Tibial nerve (tissue), 4 donors: ENCODE measurements at places on chromosomes 3 and 15. TPM values are rescaled to one million over a fixed set of nuclear protein-coding genes. Genes with fewer than 3 reads are reported as not detected.

GRCh38 chr3:51677358-51677757 lies 6.3 kb downstream of the TEX264 start:
- no peaks in the 10 kb centered on the region for H3K27me3 ChIP-seq
- no peaks in the 10 kb centered on the region for H3K36me3 ChIP-seq
- no peaks in the 10 kb centered on the region for H3K4me1 ChIP-seq

DNA sequence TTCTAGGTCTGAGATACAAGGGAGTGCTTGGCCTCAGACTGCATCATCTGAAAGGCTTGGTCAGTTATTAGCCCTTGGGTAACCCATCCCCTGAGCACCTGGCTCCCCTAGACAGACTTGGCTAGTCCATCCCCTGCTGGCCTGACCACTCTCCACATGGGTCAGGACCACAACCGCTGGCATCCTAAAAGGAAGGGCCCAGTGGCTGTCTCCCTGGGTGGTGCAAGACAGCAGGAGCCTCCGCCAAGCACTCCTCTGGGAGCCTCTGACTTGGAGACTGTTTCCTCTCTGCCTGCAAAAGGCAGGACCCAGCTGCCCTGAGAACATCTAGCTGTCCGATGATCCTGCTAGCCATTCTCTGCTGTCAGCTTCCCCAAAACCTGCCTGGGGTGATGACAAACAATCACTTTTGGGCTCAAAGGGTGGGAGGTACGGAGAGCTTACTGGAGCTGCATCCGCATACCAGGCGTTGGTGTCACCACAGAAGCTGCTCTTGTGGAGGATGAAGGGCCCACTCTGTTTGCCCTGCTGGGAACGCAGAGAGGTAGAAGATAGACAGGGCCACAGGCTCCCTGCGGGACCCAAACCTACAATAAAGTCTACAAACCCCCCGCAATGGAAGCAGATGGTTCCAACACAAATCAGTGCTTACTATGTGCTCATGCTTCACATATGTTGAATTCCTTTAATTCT lies 108.0 kb upstream of the PRR20G start:
- no peak for DNase-seq
- no peak overlapping the region for H3K4me3 ChIP-seq
- H3K36me3 ChIP-seq, result no peaks in the 10 kb centered on the region
- no peak overlapping the region for H3K27ac ChIP-seq

DNA sequence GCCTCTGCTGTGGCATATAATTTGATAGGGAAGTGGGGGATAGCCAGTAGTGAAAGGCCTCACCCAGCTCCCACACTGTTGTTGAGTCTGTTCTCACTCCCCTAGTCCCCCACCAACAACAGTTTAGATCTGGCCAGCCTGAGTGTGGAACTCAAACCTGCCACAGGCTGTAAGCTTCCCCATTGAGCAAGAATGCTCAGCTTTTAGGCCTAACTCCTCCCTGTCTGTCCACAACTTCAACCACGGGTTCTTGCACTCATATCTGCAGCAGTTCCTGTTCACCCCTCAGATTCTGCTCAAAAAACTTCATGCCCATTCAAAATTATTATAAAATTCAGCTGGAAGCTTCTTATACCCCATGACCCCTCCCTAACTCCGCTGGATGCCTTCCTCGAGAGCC lies 975.1 kb downstream of the NSUN3 start:
- no peaks in the 10 kb centered on the region for H3K36me3 ChIP-seq
- H3K4me1 ChIP-seq, result no peaks in the 10 kb centered on the region
- no peak overlapping the region for H3K4me3 ChIP-seq
- no peaks in the 10 kb centered on the region for H3K27me3 ChIP-seq
- DNase-seq, result no peak

Gene SPINK8
- total RNA-seq, result not detected

GRCh38 chr3:116417151-116417550 lies 28.1 kb downstream of the LSAMP start:
- no peaks in the 10 kb centered on the region for H3K4me1 ChIP-seq
- no peaks in the 10 kb centered on the region for H3K36me3 ChIP-seq
- H3K4me3 ChIP-seq, result no peak overlapping the region
- H3K27me3 ChIP-seq, result no peaks in the 10 kb centered on the region

Gene PARP15
- total RNA-seq, result 2.4 TPM

DNA sequence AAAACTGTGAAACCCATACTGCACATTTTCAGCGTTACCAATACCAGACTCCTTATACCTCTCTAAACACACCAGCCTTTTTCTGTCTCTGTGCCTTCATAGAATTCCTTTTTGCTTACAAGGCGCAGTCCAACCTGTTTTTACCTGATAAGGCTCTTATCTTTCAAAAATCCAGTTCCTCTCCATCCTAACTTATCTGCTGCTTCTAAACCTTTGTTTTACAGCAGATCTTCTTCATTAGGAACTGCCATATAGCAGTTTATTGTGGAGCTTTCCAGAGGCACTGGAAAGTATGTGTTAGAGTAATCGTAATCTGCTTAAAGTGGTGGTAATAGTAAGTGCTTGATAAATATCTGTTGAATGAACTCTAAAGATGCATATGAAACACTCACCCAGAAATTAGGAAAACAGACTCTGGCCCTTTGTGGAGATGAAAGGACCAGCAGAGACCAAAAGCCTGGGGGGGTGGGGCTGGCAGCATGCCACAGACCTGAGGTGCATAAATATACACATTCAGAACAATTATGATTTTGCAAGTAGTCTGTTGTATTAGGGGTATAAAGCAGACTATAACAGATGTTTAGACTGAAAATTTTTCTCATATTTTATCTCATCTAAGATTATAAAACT lies 29.3 kb downstream of the PPP2R3A start:
- H3K27ac ChIP-seq, result no peak overlapping the region
- H3K4me3 ChIP-seq, result no peak overlapping the region
- peaks cover 7% of the 10 kb centered on the region for H3K4me1 ChIP-seq
- no peak for DNase-seq
- no peaks in the 10 kb centered on the region for H3K36me3 ChIP-seq

Gene TEX9
- total RNA-seq, result 6.3 TPM

DNA sequence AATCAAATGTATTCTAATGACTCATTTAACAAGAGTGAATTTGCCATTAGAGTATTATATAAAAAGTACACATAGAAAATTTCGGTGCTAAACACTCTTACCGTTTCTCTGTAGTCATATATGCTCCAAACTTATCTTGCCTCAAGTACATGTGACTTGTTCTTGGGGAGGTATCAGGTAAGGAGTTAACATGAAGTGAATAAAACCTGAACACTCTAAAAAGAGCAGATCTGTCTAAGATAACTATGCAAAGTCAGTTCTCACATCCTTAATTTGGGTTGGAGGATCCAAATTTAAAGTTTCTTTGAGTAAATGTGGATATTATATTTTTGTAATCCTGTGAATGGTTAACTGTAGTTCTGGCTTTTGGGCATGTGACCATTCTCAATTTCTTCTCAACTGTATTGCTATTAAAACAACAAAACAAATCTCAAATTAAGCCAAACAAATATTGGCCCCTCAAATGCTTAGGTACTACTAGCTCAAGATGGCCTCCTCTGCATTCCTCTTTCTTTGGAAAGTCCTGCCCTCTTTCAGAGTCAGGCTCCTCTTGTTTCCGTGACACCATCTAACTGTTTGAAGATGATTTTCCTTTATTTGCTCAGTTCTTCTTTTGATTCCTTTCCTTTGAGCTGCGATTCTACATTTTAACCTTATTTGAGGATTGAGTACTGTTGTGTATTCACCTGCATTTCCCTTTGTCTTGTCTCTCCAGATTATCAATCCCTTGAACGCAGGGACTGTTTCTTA lies 4.2 kb downstream of the EDEM1 start:
- no peaks in the 10 kb centered on the region for H3K36me3 ChIP-seq
- DNase-seq, result no peak
- H3K27me3 ChIP-seq, result no peaks in the 10 kb centered on the region
- no peak overlapping the region for H3K27ac ChIP-seq
- H3K4me1 ChIP-seq, result peaks cover 74% of the 10 kb centered on the region

DNA sequence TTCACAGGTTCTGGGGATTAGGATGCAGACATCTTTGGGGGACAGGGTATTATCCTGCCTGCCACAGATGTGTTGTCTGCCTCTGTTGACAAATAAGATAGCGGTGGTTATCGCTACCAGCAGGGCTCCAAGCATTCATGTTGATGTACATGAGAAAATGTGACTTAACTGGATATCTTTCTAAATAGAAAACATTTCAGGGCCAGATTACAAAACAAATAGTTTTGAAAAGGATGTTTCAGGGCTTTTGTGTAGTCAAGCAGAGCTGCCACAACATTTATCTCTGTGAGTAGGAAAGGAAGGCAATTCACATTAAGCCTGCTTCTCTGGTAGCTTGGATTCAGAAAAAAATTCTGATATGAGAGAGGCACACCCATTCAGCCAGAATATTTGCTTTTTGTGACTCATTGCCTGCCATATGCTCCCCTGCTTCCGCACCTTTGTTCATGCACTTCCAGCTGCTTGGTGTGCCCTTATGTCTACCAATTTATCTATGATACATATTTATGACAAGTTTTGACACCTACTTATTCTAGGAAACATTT lies 22.8 kb downstream of the PLS1 start:
- H3K4me3 ChIP-seq, result no peak overlapping the region
- no peaks in the 10 kb centered on the region for H3K4me1 ChIP-seq
- H3K27me3 ChIP-seq, result no peaks in the 10 kb centered on the region
- DNase-seq, result no peak
- no peaks in the 10 kb centered on the region for H3K36me3 ChIP-seq

DNA sequence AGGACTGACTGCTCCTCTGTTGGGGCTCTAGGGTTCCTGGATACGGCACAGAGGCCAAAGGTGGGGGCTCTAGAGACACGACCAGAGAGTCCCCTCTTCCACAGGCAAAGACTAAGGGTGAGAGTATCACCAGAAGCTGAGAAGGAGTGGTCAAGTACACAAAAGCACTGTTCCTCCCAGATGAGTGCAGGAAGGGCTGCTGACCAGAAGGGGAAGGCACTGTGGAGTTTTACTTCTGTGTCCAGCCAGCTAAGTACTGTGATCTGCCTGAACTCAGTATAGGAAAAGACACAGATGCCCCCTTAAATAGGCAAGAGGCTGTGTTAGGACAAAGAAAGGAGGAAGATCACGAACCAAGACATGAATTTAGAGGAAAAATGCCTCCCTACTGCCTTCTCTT lies 11.7 kb downstream of the MRPS11 start:
- no peak for DNase-seq
- no peak overlapping the region for H3K4me3 ChIP-seq
- H3K4me1 ChIP-seq, result no peaks in the 10 kb centered on the region
- H3K27me3 ChIP-seq, result no peaks in the 10 kb centered on the region

DNA sequence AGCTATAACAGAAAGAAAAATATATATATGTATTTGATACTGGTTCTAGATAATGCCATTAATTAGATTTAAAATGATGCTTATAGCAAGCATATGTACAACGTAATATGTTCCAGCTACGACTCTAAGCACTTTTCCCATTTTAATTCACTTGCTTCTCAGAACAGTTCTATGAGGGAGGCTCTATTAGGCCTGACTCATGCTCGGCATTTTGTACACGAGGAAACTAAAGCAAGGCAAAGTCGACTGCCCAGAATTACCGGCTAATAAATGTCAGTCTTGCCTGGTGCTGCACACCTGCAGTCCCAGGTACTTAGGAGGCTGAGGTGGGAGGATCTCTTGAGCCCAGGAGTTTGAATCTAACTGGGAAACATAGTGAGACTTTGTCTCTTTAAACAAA lies 106.0 kb downstream of the PTPRG start:
- H3K4me1 ChIP-seq, result peaks cover 20% of the 10 kb centered on the region
- no peaks in the 10 kb centered on the region for H3K27me3 ChIP-seq
- no peak overlapping the region for H3K4me3 ChIP-seq
- no peak for DNase-seq
- H3K36me3 ChIP-seq, result no peaks in the 10 kb centered on the region

- H3K36me3 ChIP-seq, result no peaks in the 10 kb centered on the region
- no peak for DNase-seq
- H3K27ac ChIP-seq, result no peak overlapping the region
- H3K27me3 ChIP-seq, result no peaks in the 10 kb centered on the region
Observed at GRCh38 chr3:107271787-107272387, 105.4 kb upstream of the CCDC54 start.

- H3K27ac ChIP-seq, result no peak overlapping the region
- no peak for DNase-seq
- no peaks in the 10 kb centered on the region for H3K4me1 ChIP-seq
- no peak overlapping the region for H3K4me3 ChIP-seq
Observed at GRCh38 chr3:136645915-136646314, 106.3 kb downstream of the STAG1 start.
